ENCODE measurements at places on chromosomes 1 and 21.

GRCh38 chr1:110196917-110197765 lies 13.0 kb upstream of the KCNC4 start:
- no peak for DNase-seq

DNA sequence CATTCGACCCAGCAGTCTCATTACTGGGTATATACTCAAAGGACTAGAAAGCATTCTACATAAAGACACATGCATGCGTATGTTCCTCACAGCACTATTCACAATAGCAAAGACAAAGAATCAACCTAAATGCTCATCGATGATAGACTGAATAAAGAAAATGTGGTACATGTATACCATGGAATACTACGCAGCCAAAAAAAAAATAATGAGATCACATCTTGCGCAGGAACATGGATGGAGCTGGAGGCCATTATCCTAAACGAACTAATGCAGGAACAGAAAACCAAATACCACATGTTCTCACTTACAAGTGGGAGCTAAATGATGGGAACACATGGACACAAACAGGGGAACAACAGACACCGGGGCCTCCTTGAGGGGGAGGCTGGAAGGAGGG lies 43.7 kb downstream of the ELF3 start:
- DNase-seq: no peak

- DNase-seq: peak; percentile 73
Observed at GRCh38 chr1:216221260-216221700, 202.0 kb downstream of the USH2A start.

DNA sequence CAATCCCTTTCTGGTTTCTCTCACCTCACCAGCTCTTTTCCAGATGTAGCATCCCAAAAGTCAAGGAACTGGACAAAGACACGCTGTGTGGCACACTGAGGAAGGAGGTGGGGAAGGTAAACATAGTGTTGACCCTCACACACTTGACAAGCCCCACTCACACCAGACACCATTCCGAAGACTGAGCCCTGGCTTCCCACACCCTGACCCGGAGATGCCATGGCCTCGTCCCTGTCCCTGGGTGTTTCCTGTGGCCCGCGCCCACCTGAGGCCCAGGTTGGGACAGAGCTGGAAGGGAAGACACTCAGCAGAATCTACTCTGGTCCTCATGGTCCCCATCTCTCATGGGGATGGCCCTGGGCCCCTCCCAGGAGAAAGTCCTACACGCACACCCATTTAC lies 16.4 kb downstream of the VWA5B1 start:
- no peak for DNase-seq

DNA sequence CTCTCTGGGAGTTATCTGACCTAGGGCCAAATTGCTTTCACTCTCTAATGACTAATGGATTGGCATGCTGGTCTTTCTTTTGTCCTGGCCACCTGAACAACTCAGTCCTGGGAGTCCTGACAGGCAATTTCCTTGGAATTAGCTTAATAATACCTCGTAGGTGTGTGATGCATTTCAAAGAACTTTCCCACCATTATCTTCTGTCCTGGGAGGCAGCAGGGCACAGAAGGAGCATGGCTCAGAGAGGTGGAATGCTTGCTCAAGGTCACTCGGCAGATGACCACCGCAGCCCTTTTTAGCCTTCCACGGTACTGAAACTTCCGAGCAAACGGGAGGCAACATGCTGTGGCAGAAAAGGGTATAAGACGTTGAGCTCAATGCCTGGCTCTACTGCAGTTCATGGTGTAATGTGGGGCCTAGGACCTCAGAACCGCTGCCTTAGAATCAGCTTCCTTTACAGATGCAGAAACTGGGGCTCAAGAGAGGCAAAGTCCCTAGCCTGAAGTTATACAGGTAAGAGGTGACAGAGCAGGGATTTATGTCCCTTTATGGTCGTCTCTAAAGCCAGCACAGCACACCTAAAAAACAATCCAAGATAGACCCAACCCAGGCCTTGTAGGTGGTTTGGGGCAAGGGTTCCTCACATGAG lies 3.2 kb downstream of the ID3 start:
- DNase-seq: no peak
